IgD-negative memory B cell (primary cell): ENCODE measurements at places on chromosomes 2 and 18. TPM values are rescaled to one million over a fixed set of nuclear protein-coding genes. Genes with fewer than 3 reads are reported as not detected.

BOLL gene
- polyA plus RNA-seq = not detected

RNF144A gene
- polyA plus RNA-seq = 0.83 TPM

UGT1A9 gene
- not detected for polyA plus RNA-seq

CLHC1 gene
- polyA plus RNA-seq = 1.2 TPM

C2orf66 gene
- polyA plus RNA-seq = not detected

RNF152 gene
- polyA plus RNA-seq = not detected

DHRS9 gene
- 3.3 TPM for polyA plus RNA-seq
